ENCODE measurements at places on chromosomes 1 and 21. TPM values are rescaled to one million over a fixed set of nuclear protein-coding genes. Genes with fewer than 3 reads are reported as not detected.

The KCNJ6 gene
- total RNA-seq, result 0.78 TPM

The ALPL gene
- total RNA-seq, result 15.7 TPM

The OR10K2 gene
- not detected for total RNA-seq

The FNDC5 gene
- total RNA-seq, result 0.91 TPM

The TRIM67 gene
- 0.22 TPM for total RNA-seq

The SLC30A1 gene
- total RNA-seq, result 65.8 TPM

The APOBEC4 gene
- total RNA-seq, result not detected

The SHISA4 gene
- total RNA-seq, result 21.0 TPM

The MCOLN3 gene
- total RNA-seq, result 13.7 TPM

The ANXA9 gene
- total RNA-seq, result 0.39 TPM

The VHLL gene
- 0.22 TPM for total RNA-seq

All from articular chondrocyte of knee joint (primary cell).